ENCODE measurements at places on chromosomes 7 and 10.

DNA sequence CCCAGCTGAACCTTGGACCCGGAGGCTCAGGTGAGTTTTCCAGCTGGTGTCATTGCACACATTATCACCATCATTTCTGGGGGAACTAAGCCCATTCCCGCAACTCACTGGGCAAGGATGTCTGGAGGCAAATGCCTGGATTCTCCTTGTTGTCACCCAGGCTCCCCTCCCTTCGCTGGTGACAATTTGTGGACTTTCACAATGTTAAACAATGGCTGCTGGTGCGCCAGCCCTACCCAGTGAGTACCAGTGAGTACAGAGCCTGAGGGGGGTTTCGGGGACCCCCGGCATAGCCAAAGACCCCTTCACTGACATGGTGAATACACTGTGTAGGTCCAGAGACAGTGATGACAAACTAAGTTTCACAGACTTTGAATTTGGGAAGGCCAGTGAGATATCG lies 189.2 kb downstream of the ADARB2 start:
- no peak for DNase-seq

DNA sequence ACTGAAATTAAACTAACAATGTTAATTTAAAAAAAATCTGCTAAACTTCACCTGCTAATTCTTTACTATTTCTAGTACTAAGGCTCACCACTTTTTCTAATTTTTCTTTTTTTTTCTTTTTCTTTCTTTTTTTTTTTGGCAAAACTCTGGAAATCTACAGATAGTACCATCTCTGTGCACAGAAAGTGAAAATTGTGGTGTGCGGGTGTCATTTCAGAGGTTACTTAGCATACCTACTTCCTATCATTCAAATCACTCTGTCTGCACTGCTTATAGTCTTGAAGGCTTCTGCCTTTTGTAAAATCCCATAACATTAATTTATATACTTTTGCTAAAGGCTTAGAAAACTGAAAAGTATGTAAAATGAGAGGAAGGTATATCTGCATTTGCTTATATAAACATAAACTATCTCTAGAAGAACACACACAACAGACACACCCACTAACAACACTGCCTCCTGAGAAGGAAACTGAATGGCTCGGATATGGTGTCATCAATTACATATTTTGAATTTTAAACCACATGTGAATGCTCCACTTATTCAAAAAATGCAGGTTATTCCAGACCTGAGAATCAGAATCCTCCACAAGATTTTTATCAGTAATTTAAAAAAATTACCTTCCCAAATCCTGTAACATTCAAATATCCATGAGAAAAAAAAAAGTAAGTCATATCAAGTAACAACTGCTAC lies 229.5 kb downstream of the PARD3 start:
- no peak for DNase-seq

- no peak for DNase-seq
These were observed 176.6 kb upstream of the MKLN1 start for GRCh38 chr7:131151034-131151433.

DNA sequence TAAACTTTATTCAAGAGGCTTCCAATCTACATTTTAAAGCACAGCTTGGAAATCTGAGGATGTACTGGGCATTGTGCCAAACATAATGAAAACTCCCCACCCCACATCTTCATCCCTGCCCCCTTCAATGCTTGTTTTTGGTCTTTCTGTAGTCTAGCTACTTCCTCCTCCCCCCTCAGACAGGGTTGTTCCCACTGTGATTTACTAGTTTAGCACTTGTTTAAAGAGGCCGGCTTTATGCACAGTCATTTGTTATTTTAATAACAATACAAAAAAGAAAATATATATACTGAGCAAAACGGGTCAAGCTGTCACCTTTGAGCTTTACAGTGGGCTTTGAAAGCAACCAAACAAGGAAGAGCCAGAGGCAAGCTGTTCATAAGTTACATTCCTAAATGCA lies 132.6 kb downstream of the CHRM2 start:
- no peak for DNase-seq

DNA sequence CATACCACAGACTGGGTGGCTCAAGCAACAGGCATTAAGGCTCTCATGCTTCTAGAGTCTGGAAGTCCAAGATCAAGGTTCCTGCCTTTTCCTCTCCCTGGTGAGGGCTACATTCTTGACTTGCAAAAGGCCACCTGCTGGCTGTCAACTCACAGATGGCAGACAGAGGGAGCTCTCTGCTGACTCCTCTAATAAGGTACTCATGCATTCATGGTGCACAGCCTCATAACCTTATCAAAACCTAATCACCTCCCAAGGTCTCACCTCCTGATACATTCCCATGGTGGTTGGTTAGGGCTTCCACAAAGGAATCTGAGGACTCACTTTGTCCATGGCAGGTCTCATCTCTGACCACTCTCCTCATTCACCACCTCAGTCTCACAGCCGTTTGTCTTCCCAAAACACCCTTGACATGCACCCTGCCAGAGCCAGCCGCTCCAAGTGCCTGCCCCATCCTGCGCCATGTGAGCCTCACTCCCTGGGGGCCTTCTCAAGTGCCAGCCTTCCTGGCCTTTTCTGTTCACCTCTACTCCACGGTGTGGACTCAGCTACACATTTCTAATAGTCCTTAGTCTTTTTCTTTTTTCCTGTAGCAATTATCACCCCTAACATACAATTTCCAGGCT lies 400.3 kb upstream of the ADARB2 start:
- DNase-seq = peak; percentile 19

- peak; percentile 7 for DNase-seq
These were observed 7.1 kb downstream of the BAG3 start for GRCh38 chr10:119658274-119658673.
